ENCODE measurements at places on chromosomes 4 and X.

DNA sequence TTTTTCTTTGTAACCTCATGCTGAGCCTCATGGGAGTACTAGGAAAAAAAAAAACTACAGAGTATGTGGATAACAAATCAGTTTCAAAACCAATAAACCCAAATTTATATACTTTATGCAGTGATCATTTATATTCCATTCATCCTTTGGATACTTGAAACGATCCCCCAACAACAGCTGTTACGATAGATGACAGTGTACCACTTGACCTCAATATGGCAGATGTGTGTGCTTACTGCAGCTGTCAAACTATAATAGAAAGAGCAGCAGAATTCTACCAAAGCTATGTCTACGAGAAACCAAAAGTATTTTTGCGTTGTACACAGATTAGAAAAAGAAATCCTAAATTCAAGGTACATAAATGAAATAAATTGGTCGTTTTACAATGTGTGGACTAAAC, 337.8 kb downstream of the PDGFC start:
- no peak for DNase-seq

GRCh38 chrX:124307253-124307907, 25.1 kb upstream of the TEX13D start:
- DNase-seq, result no peak

- no peak for DNase-seq
Observed at GRCh38 chr4:162104459-162105124, 59.2 kb downstream of the FSTL5 start.

GRCh38 chr4:37978248-37978924, 18.2 kb downstream of the PTTG2 start:
- DNase-seq, result no peak

Data from stimulated activated CD8-positive, alpha-beta memory T cell treated with anti-CD3 and anti-CD28 coated beads, Interleukin-4, amount 100 ng/mL, for 4 hours (primary cell).